Motor neuron (in vitro differentiated cells): ENCODE measurements at places on chromosomes 7 and 10. TPM values are rescaled to one million over a fixed set of nuclear protein-coding genes. Genes with fewer than 3 reads are reported as not detected.

Gene GRM8
- total RNA-seq, result 4.8 and 7.4 TPM in 2 replicates

Gene SPDYE16
- total RNA-seq, result 1.8 and 2.4 TPM in 2 replicates

Gene HOXA7
- total RNA-seq, result 6.1 and 8.4 TPM in 2 replicates

Gene ADAMTS14
- 0.29 and 0.32 TPM in 2 replicates for total RNA-seq

GRCh38 chr7:1666823-1667565 lies 3.1 kb upstream of the ELFN1 start:
- ATAC-seq, result no peak

DNA sequence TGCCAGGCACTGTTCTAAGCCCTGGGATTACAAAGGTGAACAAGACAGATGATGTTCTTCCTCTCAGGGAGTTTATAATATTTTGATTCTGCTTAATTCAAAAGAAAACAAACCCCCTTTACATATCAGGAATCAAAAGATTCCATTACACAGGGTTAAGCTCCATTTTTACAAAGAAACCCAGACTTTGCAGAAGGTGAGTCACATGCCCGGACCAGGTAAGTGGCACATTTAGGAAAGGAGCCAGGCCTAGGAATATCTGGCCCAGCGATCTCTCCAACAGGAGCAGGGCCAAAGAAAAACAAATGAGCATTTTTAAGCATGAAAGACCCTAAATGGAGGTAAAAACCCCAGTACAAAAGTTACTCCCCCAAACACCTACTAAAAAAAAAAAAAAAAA lies 1.1 kb downstream of the STN1 start:
- ATAC-seq, result no peak
